T-helper 2 cell treated with Interferon-gamma antibody and Interleukin-4, amounts not matched to agents 5 μg/mL and 100 μg/mL, for 36 hours (primary cell): ENCODE measurements at places on chromosomes 2 and 18.

- DNase-seq = no peak
Observed at GRCh38 chr2:579351-579886, 97.8 kb downstream of the TMEM18 start.

DNA sequence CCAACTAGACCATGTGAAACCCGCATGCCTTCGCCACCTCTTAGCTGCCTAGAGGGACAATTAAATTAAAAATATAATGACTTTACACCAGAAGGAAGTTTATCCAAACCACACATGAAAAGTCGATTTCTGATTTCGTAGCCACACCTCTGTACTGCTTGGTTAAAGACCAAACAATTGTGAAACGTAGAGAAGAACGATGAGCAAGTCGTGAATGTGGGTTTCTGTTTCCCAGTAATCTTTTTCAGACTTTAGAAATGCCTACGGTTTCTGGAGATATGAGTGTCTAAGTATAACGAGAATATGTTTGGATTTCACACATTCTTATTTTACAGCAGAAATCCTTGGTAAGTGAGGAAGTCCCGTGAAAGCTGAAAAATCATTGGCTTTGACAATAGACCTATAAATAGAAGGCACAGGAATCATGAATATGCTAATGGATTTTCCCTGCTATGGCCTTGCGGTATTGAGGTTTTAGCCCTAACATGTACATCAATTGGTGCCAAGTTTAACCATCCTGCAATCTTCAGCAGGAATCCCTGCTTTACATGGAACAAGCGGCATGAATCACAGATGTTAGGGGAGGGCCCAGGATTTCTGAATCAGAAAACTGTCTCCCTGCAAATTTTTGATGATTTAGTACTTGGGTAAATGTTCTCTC is 105.6 kb downstream of the TTC32 start:
- no peak for DNase-seq

DNA sequence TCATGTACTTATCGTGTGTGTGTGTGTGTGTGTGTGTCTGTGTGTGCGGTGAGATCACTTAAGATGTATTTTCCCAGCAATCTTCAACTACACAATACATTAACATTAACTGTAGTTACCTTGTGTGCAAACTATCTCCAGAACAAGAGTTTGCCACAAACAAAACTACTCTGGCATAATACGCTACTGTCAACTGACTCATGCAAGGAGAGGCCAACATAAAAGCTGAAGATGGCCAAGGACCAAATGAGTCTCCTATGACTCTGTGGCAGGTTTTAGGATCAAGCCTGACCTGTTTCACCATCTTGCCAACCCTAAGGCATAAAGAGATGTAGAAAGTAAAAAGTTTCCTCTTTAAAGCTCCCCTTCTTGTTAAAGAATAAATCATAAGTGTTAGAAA is 20.1 kb downstream of the CYB5A start:
- DNase-seq = no peak

DNA sequence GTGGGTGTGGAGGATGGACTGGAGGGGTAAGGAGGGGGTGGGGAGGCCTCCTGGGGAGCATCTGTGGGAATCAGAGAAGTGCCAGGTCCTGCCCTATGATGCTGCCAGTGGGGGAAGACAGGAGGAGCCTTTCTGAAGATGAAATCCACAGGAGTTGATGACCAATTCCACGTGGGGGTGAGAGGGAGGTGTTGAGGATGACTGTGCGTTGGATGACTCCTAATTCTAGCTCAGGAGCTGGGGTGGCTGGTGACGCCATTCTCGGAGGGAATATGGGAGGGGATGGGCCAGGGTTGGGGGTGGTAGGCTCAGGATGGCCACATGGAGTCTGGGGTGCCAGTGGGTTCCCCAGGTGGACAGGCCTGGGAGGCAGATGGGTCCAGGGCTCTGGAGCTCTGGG is 32.3 kb downstream of the EMX1 start:
- no peak for DNase-seq

DNA sequence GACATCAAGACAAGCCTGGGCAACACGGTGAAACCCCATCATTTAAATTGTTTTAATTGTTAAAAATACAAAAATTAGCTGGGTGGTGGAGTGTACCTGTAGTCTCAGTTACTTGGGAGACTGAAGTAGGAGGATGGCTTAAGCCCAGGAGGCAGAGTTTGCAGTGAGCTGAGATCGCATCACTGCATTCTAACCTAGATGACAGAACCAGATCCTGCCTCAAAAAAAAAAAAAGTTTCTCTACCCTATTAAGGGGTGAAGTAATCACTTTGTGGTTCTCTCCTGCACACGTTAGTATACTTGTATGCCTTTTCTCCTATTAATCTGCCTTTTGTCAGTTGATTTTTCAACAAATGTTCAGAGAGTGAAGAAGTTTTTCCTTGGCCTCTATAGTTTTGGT is 18.1 kb upstream of the PUM2 start:
- DNase-seq = no peak

- DNase-seq = no peak
Observed at GRCh38 chr2:9261231-9261883, 54.7 kb downstream of the ASAP2 start.

DNA sequence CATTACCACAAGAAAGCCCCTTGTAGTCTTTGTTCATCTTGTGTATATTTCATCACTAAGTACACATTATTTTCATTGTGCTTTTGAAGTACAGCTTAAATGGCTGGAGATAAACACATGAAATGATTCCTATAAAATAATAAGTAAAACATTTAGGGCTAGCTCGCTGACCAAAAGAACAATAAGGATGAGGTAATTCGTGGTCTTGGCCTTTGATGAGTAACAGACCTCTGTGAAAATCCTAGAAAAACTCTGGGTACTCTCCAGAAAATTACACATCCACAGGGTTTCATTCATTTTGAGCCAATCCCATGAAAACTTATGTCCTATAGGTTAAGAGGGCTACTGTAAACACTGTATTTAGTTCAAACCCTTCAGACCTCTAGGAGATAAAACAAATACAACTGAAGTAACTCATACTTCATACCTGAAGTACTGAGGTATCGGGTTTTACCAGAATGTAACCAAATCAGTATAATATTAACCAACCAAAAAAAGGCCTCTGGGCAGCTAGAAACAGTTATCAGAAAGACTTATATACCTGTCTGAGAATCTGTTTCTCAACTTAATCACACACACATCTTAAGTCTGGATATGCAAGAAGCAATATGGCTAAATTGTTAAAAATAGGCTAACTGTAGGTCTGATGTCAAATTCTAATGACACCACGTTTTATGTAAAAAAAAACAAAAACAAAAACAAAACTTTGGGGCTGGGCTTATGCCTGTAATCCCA is 31.0 kb downstream of the CFAP36 start:
- no peak for DNase-seq

DNA sequence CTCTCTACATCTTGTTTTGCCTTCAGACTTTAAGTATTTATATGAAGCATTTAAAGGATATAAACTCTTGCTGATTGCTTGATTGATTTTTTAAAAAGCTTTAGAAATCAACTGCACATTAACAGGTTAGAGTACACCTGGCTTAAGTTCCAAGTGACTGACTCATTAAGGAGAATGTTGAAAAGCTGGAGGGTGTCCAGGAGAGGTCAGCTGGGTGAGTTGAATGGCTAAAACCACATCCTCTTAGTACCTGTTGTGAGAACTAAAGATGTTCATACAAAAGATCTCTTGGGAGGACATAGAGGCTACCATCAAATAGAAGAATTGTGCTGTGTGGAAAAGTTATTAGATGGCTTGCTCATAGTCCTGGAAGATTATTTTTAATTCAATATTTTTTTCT is 206.8 kb downstream of the TXNL1 start:
- DNase-seq = no peak

- DNase-seq = peak; percentile 27
Observed at GRCh38 chr2:111632661-111633060, 251.3 kb downstream of the ANAPC1 start.

- no peak for DNase-seq
Observed at GRCh38 chr2:207449642-207450165, 80.1 kb upstream of the CREB1 start.

- peak; percentile 41 for DNase-seq
Observed at GRCh38 chr2:10544252-10544651, 96.1 kb upstream of the ODC1 start.

DNA sequence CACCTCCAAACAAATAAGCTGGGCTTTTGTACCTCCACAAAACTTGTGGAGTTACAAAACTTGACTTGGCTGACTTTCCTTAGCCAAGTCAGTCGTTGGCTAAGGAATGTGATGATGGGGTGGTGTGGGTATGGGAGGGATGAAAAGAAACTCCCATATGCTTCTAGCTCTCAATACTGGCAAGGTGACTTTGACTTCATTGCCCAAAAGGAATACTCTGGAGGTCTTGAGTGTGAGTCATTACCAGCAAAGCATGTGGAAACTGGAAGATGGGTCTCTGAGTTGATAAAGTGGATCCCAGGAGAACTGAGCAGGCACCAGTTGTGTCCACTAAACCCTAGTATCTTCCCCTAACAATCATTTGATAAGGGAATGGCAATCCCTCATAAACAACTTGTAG is 226.7 kb downstream of the GULP1 start:
- no peak for DNase-seq

- DNase-seq = no peak
Observed at GRCh38 chr2:187478719-187479118, 30.7 kb upstream of the CALCRL start.

DNA sequence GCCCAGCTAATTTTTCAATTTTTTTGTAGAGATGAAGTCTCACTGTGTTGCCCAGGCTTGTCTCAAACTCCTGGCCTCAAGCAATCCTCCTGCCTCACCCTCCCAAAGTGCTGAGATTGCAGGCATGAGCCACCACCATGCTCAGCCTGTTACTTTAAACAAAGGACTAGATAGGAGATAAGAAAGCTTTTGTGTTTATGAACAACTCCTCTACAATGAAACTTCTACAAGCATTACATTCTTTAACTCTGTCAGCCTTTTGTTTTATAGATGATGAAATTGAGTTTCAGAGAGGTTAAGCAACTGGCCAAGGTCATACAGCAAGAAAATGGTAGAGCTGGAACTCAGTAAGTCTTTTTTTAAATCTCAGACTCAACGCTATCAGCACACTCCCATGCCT is 22.7 kb downstream of the ALPK2 start:
- DNase-seq = no peak

DNA sequence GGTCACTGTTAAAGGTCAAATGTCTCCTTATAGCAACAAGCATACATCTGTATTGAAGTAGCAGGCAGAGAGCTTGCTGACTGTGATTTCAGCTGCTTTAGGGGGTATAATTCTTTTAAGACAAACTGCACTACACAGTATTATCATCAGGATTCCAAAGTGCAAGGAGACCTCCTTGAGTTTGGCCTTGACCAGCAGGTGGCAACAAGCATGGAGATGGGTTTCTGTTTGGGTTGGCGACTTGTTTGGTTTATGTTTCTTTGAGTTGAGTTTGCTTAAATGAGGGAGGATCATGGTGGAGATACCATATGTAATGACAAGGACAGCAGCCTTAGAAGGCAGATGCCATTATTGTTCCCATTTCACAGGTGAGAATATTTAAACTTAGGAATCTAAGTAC is 681.0 kb upstream of the ID2 start:
- DNase-seq = no peak

DNA sequence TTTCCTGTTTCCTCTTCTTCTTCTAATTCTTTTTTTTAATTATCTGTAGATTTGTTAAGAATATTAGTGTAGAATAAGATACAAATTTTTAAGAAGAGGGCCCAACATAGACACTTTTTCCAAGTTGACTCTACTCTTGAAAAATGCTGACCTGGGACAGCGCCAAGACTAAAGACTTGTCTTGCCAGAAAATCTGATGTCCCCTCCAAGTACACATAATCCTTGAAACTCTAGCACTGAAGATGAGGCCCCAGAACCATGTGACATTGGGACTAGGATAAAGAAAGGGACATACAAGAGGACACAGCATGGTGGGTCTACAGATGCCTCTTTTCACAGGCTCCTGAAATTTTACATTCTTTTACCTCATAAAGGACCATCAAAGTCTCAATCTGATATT is 271.6 kb upstream of the SESTD1 start:
- no peak for DNase-seq

GRCh38 chr18:50665015-50665414 is 105.1 kb downstream of the MAPK4 start:
- DNase-seq = no peak

- no peak for DNase-seq
Observed at GRCh38 chr2:168555283-168555682, 99.2 kb downstream of the CERS6 start.

DNA sequence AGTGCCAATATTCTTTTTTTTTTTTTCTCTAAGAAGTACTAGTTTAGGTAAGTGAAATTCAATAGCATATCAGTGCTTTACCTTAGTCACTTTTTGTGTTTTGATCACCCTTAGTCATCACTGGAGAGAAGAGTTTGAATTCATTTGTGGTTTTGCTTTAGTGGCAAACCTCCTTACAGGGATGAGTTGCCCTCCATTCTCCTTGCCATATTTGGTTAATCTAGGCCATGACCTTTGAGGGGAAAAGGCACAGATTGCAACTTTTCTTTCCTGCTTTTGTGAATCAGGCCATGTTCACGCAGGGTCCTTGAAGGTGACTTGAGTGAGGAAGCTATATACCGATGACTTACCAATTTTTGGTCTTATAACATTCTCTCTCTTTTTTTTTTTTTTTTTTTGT is 34.4 kb downstream of the PLEKHA3 start:
- DNase-seq = peak; percentile 73

GRCh38 chr2:64114063-64114911 is 29.9 kb downstream of the PELI1 start:
- DNase-seq = no peak

GRCh38 chr2:216548901-216549331 is 50.3 kb downstream of the RPL37A start:
- no peak for DNase-seq

DNA sequence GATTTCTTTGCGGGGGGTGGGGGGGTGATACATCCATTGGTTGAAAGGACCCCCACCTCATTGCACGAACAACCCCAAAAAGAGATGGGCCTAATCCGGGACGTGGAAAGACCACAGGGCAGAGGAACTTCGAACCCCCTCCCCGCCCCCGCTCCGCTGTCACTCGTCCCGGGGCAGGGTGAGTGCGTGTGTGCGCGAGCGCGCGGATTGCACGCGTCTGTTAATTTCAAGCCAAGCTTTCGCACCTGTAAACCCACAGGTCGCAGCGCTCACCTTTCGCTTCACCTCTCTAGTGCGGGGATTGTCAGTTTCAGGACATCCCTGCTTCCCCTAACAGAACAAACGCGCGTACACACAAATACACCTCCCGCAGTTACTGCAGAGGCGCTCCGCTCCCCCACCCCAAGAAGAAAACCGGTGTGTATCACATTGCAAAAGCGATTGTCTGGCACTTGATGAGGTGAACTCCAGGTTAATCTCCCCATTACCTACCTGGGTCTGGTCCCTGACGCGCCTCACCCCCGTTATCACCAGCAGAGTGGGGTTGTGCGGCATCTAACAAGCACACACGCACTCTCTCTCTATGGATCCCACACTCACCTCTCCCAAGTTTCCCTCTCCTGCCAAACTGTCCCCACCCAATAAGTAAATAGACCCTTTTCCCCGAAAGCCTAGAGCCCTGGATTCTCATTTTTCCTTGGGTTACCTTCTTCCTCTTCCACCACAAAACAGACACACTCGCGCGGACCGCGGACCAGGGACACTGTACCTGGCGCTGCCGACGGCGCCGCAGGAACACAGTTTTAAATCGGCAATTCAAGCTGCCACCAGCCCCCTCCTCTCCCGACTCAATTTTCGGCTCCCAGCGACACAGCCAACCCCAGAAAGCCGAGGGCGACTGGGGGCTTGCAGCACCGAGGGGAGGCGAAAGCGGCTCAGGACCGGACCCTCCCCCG is 1.0 kb downstream of the CYP26B1 start:
- peak; percentile 2 for DNase-seq

- no peak for DNase-seq
Observed at GRCh38 chr18:39834636-39835035, 2120.4 kb upstream of the PIK3C3 start.

GRCh38 chr18:28559511-28559910 is 382.6 kb upstream of the CDH2 start:
- DNase-seq = no peak
